ENCODE measurements at places on chromosomes 2 and 18.

- no peak for DNase-seq
Observed at GRCh38 chr18:79952996-79953559, 1.6 kb upstream of the SLC66A2 start.

GRCh38 chr2:196217116-196217515 lies 45.7 kb upstream of the STK17B start:
- DNase-seq = no peak

- DNase-seq = no peak
Observed at GRCh38 chr2:175599966-175600831, 401.9 kb downstream of the LNPK start.

DNA sequence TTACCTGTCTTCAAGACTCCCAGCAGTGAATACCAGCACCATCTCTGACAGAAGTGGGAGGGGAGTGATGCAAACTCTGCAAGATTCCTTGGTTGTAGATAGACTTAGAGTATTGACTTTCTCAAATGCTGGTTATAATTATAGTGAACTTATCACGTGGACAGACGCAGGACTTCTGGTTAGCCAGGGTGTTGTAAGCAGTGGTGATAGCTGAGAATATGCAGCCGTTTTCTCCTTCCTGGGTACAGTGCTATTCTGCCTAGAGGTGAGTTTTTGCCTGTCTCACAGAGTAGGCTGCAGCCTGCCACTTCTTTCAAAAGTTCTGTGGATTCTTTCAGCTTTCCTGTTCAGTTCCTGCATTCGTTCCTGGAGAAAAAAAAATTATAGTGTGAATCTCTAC lies 733 bp upstream of the CXCR2 start:
- no peak for DNase-seq

DNA sequence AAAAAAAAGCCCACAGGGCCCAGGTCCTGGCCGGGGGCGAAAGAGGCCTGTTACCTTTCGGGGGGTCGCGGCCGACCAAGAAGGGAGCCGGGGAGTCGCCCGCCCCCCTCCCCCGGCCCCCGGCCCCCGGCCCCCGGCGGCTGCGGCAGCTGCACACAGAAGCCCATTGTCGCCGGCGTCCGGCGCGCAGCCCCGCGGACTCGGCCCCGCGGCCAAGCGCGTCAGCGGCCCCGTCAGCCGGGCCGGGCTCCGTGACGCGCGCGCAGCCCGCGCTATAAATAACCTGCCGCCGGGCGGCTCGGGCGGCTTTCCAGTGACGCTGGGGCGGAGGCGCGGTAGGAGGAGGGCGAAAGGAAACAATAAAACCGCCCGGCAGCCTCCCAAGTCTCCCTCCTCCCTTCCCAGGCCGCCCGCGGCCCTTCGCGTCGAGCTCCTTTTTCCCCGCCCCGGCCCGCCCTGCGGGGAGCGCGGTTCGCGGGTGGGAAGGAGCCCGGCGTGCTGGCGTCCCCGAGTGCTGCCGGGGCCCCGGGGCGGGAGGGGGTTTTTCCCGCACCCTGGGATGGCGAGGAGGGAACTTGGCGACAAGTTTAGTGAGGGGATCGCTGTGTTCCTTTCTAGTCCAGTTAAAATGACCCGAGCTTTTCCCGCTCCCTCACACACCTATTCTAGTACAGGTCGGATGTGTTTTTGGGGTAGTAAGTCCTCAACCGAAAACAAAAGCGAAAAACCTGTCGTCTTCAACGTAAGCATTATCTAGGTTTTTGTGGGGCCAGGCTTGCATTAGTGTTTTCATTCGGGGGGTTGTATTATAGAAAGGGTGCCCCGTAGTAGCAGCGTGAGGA lies 10.0 kb upstream of the NR4A2 start:
- peak; percentile 76 for DNase-seq

GRCh38 chr2:51165534-51166260 lies 133.8 kb upstream of the NRXN1 start:
- no peak for DNase-seq

DNA sequence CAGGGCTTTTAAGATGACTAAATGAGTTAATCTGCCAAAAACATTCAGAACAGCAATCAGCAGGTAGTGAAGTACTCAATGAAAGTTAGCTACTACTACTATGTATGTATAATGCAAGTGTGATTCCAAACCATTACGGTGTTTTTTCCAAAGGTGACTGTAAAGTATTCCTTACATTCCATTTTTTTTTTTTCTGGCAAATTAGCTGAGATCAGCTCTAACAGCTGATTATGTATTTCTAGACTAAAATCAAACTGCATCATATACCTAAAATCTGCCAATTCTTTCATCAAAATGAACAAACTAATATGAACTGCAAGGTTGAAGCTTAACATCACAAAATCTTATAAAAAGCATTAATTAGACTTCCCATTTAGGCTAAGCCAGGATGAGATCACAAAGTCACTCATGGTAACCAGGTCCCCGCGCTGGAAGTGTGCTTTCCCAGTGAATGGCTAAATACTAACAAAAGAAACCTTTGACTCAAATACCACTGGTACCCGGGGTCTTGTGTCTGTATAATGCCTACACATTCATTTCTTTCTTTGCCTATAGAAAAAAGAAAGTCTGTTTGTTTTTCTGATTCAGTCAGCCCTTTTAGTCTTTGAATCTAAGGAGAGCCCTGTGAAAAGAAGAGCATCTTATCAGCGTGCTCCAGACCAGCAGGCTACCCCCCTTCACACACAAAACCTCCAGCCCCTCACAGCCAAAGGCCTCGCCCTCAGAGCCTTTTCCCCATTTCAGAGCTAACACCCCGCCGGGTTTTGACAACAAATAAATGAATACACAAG lies 88.3 kb downstream of the RBMS1 start:
- DNase-seq = no peak

GRCh38 chr18:78622907-78623541 lies 356.6 kb upstream of the SALL3 start:
- DNase-seq = no peak

- DNase-seq = no peak
Observed at GRCh38 chr2:231199219-231199618, 788 bp downstream of the ARMC9 start.

GRCh38 chr2:240293557-240294461 lies 141.7 kb upstream of the GPC1 start:
- DNase-seq = no peak

Measured in stimulated activated CD8-positive, alpha-beta memory T cell treated with anti-CD3 and anti-CD28 coated beads, Interleukin-7, amount 100 ng/mL, for 1 hour (primary cell).